Stimulated activated naive CD4-positive, alpha-beta T cell (primary cell): ENCODE measurements at places on chromosomes 12 and 14.

- DNase-seq, result no peak
Measured at GRCh38 chr12:124599074-124599999, 31.9 kb upstream of the NCOR2 start.

DNA sequence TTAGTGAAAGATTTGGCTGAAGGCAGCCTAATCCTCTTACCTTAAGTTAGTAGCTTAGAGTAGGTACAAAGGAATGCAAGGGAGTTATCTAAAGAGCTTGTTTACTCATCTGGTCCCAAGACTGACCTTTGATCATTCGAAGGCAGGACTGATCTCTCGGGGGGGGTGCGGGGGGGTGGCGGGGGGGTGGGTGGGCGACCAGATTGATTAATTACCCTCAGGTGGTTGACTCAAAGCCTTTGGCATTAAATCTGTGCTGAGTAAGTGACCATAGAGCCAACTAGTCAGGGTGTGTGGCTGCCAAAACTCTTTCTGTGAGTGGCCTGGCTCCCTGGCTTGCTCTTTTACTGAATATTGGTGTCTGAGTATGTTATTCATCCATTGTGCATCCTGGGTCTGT, 731.9 kb upstream of the FBXO33 start:
- DNase-seq, result no peak

- DNase-seq, result no peak
Measured at GRCh38 chr12:12715459-12716150, 1.6 kb upstream of the CDKN1B start.

DNA sequence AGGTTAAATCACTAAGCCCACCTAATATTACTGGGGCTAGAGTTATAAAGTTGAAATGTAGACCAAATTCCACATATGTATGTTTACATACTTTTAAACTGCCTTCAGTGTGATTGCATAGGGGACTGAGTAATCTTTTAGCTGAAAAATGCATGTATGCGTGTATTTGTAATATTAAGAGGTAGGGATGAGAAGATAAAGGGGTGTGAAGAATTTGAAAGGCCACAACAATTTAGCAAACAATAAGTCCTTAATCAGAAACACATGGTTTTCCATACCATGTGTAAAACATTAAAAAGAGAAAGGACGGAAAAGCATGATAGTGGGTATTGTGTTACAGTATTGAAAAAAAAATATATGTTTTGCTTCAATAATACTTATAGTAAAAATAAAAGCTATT, 919.9 kb upstream of the FLRT2 start:
- DNase-seq, result no peak

DNA sequence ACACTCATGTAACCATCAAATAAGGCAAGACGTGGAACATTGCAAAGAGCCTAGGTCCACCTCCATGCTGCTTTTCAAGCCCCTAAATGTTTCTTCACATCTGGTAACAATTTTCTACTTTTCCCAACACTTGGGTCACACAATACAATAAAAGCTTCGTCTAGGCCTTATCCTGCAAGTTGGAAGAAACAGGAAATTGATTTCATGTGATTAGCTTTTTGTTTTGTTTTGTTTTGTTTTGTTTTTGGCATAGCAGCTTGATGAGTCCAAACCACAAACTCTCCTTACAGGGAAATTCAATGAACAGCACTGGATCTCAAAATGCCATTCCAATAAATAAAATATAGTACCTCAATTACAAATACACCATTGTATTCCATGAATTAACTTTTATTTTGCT, 19.3 kb downstream of the TAS2R50 start:
- DNase-seq, result no peak

GRCh38 chr12:71556875-71557274, 106.8 kb downstream of the ZFC3H1 start:
- no peak for DNase-seq

DNA sequence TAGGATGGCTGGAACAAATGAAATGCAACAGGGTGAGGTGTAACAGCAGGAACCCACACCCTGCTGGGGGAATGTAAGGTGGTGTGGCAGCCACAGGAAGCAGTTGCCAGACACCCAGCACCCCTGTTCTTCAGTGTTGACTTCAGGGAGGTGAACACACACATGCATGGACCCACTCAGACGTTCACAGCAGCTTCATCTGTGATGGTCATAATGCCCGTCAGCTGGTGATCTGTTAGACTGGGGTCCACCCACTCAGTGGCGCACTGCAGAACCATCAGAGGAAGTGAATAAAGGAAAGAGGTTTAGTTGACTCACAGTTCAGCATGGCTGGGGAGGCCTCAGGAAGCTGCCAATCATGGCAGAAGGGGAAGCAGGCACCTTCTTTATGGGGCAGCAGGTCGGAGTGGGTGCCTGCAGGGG, 22.7 kb upstream of the TEX22 start:
- no peak for DNase-seq

GRCh38 chr12:104557488-104558195, 100.9 kb downstream of the CHST11 start:
- DNase-seq, result no peak

GRCh38 chr12:32482226-32482625, 82.9 kb downstream of the FGD4 start:
- DNase-seq, result no peak

GRCh38 chr14:104557086-104557485, 22.5 kb upstream of the C14orf180 start:
- no peak for DNase-seq

GRCh38 chr12:53265783-53266182, 2.3 kb upstream of the ESPL1 start:
- no peak for DNase-seq

GRCh38 chr14:79162833-79163232, 992.7 kb downstream of the NRXN3 start:
- no peak for DNase-seq
